Muscle of leg (tissue), 16 donors: ENCODE measurements at places on chromosomes 5 and 9. TPM values are rescaled to one million over a fixed set of nuclear protein-coding genes. Genes with fewer than 3 reads are reported as not detected.

Gene KIAA0825
- total RNA-seq: 5.6 TPM

Gene SUSD3
- total RNA-seq: 2.6 TPM

- DNase-seq: no peak
Observed at GRCh38 chr5:52668139-52668538, 119.6 kb upstream of the ITGA1 start.

DNA sequence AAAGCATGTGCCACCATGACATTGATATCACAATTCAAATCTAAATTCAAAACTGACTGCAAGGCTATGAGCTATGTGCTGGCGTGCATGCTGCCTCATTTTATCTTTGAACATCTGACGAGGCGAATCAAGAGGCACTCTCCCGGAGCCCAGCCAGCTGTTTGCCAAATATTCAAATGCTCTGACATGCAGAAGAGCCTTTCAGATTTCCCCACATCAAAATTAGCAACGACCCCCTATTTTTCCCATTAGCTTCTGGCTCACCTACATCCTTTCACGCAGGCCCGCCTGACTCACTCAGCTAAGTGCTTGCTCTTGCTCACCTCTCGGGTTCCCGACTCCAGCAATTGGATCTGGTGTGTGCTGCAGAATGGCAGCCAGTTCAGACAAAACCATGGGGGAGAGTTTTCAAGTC, 159.0 kb downstream of the NR2F1-AS1 start:
- no peak for DNase-seq

DNA sequence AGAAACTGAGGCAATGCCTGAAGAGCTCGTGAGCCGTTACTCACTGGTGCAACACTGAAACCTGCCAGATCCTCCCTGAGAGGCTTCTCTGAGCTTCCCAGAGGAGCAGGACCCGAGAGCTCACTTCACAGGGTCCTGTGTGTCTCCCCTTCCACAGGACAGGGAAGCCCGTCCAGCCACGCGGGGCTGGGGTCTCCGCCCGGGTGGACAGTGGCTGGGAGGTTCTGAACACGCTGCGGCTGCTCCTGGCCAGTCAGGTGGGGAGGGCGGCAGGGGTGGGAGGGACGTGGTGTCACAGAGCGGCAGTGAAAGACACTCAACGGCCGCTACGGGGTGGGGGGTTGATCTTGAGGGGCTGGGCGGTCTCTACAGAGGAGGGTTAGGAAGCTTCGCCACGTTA, 290 bp upstream of the ZDHHC11 start:
- no peak for DNase-seq

- no peak for DNase-seq
Observed at GRCh38 chr5:115531787-115532367, 12.7 kb downstream of the FEM1C start.

DNA sequence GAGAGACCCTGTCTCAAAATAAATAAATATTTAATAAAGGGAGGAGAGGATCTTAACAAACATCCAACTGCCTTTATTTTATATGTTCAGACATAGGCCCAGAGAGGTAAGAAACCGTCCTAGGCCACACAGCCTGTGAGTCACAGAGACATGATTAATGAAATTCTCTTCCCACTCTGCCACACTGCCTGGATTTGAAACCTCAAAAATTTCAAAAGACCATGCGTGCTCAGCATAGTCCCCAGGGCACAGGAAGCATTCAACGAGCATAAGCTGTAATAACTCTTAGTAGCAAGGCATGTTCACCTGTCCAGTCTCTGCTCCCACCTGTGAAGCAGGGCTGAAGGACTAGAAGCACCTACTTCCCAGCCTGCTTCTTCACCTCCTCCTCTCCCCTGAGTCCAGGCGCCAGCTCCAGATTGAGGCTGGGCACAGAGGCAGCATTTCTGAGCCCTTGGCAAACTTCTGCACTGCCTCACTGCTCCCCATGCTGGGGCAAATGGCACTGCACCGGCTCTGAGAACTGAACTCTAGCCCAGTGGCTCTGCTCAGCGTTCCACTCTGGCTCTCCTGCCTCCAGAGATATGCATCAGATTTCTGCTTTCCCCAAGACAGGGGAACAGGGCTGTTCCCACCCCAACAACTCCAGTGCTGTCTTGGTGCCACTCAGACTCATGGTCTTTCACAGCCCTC, 1.1 kb downstream of the FAT2 start:
- DNase-seq: no peak

DNA sequence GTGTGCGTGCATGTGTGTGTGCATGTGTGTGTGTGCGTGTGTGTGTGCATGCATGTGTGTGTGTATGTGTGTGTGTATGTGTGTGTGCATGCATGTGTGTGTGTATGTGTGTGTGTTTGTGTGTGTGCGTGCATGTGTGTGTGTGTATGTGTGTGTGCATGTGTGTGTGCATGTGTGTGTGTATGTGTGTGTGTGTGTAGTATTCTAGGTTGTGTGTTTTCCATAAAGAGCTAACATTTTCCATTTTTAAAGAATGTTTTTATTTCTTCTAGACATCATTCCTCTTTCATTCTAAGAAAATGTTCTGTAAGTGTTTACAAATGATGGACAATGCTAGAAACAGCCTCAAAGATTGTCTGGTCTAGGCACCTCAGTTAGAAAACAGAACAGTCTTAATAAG, 15.6 kb downstream of the ENTREP1 start:
- DNase-seq: no peak

GRCh38 chr9:20427359-20427758, 194.9 kb downstream of the MLLT3 start:
- no peak for DNase-seq
